Psoas muscle (tissue), 8 donors: ENCODE measurements at places on chromosomes 16 and 17.

- DNase-seq, result no peak
Observed at GRCh38 chr17:46212634-46213435, 19.6 kb upstream of the KANSL1 start.

DNA sequence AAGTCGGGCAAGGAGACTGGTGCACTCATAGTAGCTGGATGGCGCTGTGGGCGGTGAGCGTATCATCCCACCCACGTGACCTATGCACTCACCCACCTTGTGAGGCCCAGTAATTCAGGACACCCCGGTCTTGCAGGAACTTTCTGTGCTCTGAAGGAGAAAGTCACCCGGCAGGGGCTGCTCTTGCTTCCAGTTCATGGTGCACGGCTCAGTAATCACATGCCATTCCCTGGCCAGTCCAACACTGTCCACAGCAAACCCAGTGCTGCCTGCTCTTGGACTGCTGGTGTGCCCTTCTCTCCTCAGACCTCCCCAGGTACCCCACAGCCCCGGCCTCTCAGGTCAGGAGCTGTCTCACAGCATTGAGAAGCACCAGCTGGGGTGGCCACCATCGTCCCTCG, 16.4 kb upstream of the RHBDF2 start:
- no peak for DNase-seq

GRCh38 chr16:55510185-55510805, 1.4 kb downstream of the LPCAT2 start:
- no peak for DNase-seq

- no peak for DNase-seq
Observed at GRCh38 chr17:60102632-60103096, 23.9 kb upstream of the HEATR6 start.

GRCh38 chr17:67217446-67217845, 27.6 kb downstream of the HELZ start:
- DNase-seq, result no peak

- no peak for DNase-seq
Observed at GRCh38 chr17:40824015-40824832, 1.8 kb upstream of the KRT10 start.

- no peak for DNase-seq
Observed at GRCh38 chr16:59042301-59042700, 308.2 kb upstream of the GOT2 start.

DNA sequence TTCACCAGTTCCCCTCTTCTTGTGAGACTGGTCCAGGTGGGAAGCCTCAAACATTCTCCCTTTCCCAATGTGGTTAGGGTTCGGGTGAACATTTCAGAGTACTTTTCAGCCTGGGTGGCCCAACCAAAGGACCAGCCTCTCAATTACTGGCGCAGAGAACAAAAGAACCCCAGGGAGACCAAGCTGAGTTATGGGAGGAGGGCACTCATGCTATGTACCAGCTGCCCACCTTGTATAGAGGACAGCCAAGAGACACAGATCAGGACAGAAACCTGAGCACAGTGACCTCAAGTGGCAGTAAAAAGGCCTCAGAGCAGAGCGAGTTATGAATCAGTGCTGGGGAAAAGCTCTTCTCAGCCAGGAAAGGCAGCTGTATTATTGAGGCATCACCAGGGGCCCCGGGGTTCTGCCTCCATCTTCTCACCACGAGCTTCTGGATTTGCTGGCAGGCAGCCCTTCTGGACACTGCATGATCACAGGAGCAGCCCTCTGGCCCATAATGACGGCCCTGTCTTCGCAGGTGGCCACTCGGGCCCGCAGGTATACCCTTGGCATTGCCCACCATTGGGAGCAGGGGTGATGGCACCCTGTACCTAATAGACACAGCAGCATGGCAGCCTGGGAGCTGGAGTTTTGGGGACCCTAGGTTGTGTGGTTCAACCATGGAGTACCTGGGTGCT, 3.8 kb downstream of the G6PC3 start:
- no peak for DNase-seq

DNA sequence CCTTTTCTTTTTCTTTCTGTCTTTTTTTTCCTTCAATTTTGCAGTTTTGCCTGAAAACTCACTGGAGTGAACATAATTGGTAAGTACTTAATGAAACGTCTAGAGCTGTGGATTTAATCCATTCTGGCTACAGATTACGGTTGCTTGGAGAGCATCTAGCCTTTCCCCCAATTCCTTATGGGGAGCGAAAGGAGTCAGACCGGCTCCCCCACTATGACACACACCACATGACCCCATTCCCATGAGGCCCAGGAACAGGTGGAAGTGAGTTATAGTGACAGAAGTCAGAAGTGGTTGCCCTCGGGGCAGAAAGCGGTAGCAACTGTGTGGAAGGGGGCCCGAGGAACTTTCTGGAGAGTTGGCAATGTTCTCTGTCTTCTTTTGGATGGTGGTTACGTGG, 41.2 kb downstream of the EMP2 start:
- no peak for DNase-seq

- DNase-seq, result no peak
Observed at GRCh38 chr17:70040336-70040735, 34.7 kb upstream of the KCNJ16 start.

DNA sequence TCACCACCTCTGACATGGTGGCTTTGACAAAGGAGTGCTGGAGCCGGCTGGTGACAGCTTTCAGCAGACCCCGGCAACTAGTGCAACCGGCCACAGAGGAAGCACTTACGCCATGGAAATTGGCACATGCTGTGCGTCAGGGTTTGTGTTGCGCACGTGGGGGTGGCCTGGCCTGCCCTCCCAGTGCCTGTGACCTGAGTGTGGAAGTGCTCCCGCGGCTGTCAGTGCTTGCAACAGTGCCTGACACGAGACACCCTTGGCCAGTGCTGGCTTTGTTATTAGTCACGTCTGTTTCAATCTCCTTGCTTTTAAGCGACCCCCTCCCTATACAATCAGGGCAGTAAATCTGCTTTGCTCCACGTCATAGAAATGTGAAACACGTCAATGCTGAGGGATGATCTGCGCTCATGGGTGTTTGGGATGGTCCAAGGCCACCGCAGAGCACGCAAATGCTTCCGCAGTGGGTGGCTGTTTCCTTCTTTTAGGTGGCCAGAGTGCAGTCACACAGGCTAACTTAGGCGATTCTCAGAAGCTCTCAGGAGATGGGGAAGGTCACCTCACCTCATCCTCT, 64.3 kb downstream of the PGS1 start:
- DNase-seq, result peak; percentile 82

- no peak for DNase-seq
Observed at GRCh38 chr16:79777679-79778078, 177.1 kb upstream of the MAF start.

DNA sequence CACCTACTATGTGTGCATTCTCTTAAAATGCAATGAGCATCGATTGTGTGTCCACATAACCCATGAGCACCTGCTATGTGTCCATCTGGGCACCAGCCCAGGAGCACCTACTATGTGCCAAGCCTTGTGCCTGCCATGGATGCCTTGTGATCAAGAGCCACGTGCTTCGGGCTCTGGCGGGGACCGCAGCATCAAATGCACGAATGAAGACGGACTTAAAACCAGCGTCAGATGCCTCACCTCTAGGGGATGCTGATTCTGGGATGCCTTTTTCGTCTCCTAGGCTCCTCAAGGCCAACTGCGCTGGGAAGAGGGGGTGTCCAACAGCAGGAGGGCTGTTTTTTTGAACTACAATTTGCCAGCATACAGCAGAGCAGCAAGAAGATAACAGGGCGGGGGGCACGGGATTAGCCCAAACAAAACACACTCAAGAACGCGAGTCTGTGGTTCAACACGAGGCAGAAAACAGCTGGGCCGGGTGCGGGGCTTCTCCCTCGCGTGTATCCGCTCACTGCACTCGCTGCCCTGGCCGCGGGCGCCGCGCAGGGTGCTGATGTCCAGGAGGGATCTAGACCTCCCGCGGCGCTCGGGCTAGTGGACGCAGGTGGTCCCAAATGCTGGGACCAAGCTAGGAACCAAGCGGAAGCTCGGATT, 1.2 kb upstream of the GLIS2 start:
- no peak for DNase-seq

- no peak for DNase-seq
Observed at GRCh38 chr16:61715393-61715792, 320.8 kb downstream of the CDH8 start.

- no peak for DNase-seq
Observed at GRCh38 chr17:37131669-37132611, 183.2 kb downstream of the AATF start.

- DNase-seq, result peak; percentile 64
Observed at GRCh38 chr17:72407336-72407909, 286.6 kb downstream of the SOX9 start.

- DNase-seq, result no peak
Observed at GRCh38 chr16:17225541-17225940, 245.2 kb downstream of the XYLT1 start.

- DNase-seq, result no peak
Observed at GRCh38 chr16:56742030-56742984, 12.4 kb downstream of the NUP93 start.

DNA sequence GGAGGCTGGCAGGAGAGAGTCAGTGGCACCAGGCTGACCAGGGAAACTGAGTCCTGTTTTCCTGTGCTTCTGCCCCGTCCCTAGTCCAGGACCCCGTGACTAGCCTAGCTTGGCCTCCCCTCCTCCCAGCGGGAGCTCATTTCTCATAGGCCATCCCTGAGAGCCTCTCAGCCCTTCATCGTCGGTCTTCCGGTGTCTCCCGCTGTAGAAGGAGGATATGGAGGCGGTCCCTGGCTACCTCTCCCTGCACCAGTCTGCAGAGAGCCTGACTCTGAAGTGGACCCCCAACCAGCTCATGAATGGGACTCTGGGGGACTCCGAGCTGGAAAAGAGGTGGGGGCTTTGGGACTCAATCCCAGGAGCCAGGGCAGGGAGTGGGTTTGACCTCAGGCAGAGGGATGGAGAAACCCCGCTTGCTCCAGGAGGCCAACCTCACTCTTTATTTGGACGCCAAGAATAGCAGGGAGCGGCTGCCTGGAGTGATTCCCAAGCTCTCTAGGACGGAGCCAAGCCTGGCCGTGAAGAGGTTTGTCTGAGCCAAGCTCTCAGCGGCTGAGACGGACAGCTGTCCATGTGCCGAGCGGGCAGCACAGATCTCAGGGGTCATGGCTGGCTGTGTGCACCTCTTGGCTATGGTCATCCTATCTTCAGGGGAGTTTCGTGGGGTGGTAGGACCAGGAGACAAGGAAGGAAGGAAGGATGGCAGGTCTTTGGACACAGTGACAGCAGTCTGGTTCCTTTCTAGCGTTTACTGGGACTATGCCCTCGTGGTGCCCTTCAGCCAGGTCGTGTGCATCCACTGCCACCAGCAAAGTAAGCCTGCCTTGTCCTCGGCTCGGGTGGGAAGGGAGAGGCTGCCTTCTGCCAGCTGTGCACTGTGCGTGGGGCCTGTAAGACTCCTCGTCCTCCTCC, 26.8 kb downstream of the SGSM2 start:
- peak; percentile 91 for DNase-seq

GRCh38 chr17:42519546-42520491, 16.2 kb upstream of the NAGLU start:
- peak; percentile 93 for DNase-seq

GRCh38 chr17:72872396-72872795, 220.1 kb downstream of the SLC39A11 start:
- DNase-seq, result no peak

- no peak for DNase-seq
Observed at GRCh38 chr16:526181-527014, 1.1 kb upstream of the CAPN15 start.

DNA sequence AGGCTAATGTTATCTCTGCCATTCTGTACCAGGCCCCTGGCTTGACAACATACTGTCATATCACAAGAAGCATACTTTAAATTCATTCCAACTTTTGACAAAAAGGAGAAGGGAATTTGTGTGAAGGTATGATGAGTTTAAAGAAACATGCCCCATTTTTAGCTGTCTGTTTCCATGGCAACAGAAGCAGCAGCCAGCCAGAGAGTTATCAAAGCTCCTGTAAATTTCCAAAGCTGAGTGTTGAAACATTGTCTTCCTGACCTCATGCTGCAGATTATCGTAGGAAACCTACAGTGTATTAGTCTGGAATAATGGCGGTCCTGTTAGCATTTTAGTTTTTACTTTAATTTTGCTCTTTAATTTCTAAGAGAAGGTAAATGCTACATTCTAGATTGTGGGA, 124.9 kb downstream of the MRTFB start:
- DNase-seq, result no peak

DNA sequence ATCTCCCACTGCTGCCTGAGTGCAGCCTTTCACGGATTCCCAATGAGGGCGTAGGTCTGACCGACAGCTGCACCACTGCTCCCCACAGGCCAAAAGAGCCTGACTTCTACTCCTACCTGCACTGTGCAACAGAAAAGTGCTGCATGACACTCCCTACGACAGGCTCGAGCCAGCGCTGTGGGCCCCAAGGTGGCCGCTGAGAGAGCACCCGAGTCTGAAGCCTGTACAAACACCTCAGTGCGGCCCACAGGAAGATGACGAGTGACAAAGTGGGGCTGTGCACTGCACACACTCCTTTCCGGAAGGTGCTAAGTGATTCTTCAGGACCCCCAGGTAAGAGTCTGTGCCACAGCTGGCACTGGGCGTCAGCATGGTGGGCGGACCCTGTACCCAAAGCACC, 41.2 kb downstream of the FANCA start:
- no peak for DNase-seq

DNA sequence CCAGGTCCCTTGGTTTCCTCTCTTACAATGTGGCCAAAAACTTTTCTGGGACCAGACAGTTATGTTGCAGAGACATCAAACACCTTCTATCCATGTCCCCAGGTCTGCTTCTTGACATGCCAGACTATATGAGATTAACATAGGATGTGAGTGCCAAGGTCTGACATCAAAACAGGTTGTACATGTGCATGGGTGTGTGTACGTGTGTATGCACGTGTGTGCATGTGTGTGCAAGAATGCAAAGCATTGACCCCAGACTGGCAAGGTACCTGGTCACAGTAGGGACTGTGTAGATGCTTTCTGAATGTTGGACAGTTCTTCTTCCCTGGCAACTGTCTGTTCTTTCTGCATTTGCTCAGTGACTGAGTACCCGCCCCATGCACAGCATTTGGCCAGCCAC, 85.6 kb downstream of the NDE1 start:
- no peak for DNase-seq

DNA sequence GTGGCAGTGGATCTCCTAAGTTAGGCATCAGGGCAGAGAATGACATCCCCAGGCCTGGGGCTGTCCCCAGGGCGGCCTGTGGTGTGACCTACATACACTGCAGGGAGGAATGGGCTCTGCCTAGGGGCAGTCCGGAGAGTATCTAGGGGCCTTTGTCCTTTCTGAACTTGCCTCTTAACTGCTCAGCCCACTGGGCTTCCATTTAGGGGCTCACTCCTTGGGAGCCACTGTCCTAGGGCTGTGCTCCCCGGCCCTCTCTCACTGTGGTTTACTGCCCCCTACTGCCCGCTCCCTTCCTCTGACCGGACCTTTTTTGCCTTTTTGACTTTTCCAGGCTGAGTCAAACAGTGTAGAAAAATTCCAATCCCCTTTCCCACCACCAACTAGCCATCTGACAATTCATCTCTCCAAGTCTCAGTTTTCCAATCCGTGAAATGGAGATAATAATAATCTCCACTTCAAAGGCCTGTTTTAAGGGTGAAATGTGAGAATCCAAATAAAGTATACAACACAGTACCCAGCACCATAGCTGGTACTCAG, 66.8 kb downstream of the DNAH3 start:
- peak; percentile 64 for DNase-seq

GRCh38 chr17:50587571-50587970, 27.1 kb downstream of the CACNA1G start:
- DNase-seq, result no peak
